ENCODE measurements at places on chromosomes 5 and 9.

DNA sequence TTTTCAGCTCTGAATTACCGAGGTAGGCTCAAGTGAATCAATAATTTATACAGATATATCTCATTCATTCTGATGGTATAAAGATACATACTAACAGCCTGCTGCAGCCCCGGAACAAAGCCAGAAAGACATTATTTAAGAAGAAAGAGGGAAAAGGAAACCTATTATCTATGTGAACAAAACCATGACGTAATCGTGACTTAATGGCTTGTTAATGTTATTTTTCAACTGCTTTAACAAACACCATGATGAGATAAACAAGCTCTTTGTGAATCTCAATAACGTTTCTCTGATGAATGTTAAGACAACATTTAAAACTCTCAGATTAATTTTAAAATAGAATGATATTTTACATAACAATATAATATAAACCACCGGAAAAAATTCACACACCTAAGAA is 237.1 kb downstream of the SLF1 start:
- DNase-seq, result no peak

DNA sequence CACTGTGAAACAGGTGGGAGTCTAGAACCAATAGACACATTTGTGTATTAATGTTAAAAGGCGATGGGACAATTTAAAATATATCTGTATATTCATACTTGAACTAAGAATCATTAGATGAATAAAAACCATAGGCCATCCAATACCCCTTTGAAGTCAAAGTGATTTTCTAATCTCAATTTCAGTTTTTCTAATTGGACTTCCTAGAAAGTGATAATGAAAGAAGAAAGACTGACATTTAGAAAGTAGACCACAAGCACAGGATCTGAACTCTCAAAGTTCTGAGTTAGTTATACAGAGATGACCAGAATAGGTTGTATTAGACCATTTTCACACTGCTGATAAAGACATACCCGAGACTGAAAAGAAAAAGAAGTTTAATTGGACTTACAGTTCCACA is 412.8 kb upstream of the PIK3R1 start:
- no peak for DNase-seq

DNA sequence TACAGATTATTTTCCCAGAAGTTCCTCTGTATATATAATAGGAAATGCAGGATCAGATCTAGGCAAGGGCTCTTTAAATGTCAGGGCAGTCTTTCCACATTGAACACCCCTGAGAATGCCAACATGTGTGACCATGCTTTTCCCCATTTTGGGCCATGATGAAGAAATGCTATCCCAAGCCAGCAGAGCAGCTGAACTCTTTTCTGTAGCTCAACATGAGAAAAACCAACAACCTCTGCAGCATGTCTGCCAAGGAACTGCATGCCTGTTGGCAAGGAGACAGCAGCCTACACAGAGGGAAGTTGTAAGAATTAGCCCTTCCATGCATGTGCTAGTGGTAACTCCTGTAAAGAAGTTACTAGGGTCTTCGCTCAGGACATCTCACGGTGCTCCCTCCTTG is 9.5 kb upstream of the IFNK start:
- no peak for DNase-seq

GRCh38 chr5:31047007-31047406 is 146.5 kb upstream of the CDH6 start:
- DNase-seq, result no peak

GRCh38 chr9:87765521-87765920 is 39.6 kb downstream of the CTSL start:
- no peak for DNase-seq

DNA sequence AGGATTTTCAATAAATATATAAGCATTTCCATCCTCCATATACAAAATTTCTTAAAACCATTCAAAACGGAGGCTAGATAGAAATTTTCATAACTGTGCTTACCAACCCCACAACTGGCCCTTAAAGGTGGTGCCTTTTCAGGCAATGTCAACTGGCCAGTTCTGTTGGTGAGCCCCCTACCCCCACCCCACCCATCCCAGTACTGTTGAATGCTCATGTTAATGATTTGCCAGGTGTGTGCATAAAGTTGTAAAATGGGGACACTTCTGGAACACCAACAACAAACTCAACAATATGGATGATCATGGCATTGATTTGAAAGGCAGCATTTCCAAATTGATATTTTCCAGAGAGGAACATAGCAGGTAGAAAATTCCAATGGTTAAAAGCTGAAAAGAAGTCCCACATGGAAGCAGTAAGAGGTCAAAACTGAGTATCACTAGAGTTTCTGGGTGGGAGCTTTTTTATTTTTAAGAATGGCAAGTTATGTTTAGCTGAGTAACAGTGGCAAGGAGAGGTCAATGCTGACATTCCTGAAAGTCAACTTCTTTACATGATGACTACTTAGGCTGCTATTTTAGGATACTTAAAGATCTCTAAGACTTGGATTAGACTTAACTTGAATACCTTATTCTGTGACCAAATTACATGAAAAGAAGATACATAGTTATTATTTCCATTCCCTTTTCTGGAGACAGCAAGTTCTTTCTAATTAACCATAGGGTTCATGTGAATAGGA is 2.7 kb downstream of the LEAP2 start:
- no peak for DNase-seq

DNA sequence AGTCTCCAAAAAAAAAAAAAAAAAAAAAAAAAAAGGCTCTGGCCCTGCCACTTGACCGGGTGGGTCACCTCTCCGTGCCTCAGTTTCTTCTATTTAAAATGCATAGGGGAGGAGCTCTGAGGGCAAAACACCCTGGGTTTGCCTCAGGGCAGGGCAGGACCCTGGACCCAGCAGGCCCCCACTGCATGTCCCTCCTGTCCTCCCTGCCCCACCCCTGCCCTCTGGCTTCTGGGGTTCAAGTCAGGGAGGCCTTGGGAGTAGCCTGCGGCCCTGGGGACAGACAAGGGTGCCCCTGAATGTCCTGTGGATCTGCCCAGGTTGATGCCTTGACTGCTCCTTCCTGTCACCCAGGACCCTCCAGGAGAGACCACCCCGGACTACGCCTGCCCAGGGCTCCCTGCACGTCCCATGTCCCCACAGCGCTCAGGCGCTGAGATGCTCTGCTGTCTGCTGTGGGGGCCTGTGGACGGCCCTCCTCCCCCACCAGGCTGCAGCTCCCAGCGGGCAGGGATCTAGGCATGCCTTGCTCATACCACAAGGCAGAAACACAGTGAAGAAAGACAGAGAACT is 35.4 kb downstream of the ADAMTS2 start:
- DNase-seq, result no peak

GRCh38 chr5:6598351-6598900 is 34.4 kb downstream of the NSUN2 start:
- no peak for DNase-seq

DNA sequence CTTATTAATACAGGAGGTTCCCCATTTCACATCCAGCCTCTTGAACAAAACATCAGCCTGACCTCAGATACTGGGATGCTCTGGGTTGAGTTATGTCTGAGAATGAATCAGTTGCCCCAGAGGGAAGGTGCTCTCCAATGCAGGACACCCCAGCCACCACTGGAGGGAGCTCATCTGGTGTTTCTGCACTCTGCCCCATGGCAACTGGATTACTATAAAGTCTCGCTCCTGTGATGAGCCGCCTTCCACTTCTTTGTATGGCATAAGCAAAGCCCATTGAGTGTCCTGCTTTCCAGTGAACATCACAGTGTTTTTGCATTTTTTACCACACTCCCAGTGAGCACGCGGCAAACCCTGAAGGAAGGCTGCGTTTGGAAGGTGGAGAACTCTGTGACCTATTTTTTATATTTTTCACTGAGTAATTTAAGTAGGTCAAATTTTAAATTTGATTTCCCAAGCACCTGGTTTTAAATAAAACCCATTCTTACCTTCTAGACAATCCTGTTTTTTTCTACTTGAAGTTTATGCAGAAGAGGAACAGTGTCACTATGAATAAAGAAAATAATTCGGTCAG is 176.9 kb upstream of the WWC1 start:
- peak; percentile 52 for DNase-seq

GRCh38 chr9:115132648-115133047 is 14.7 kb upstream of the TNC start:
- DNase-seq, result no peak

GRCh38 chr5:139364466-139364865 is 18.6 kb downstream of the SLC23A1 start:
- no peak for DNase-seq

DNA sequence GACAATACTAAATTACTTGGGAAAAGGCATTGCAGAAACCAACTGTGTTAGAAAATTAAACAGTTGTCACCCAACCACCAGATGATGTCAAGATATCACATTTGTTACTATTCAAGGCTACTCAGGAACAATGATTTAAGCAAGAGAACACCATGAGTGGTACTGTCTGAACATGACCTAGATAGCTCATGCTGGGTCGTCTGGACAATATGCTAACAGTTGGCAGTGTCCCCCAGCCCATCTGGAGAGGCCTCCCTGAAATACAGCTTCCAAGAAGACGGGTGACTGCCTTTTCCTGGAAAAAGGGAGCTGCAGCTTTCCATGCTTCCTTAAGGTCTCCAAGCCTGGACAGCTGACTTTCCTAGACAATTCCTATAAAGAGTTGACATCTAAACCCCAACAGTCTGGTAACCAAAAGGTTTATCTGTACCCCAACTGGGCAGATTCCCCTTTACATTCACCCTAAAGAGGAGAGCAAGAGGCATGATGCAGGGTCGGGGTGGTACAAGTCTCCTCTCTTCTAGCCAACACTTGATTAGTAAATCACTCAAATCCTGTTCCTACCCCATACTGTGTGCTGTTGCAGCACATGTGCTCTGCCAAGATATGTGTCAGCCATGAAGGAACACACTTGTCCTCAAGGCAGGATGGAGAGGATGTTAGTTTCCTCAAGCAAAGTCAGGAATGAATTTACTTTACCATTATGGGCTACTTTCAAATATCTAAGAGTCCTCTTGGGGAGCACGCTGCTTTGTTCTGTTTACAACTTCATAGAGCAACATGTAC is 433.0 kb downstream of the PDE4D start:
- DNase-seq, result no peak

Data from stimulated activated CD4-positive, alpha-beta T cell treated with anti-CD3 and anti-CD28 coated beads, Interleukin-2, amount 100 ng/mL, for 24 hours (primary cell).